ENCODE measurements at places on chromosomes 7 and 10.
A peak's percentile ranks its signal among the peaks of the same experiment; 100 is the strongest.

GRCh38 chr10:120174491-120174890, 282.0 kb downstream of the SEC23IP start:
- DNase-seq: no peak

DNA sequence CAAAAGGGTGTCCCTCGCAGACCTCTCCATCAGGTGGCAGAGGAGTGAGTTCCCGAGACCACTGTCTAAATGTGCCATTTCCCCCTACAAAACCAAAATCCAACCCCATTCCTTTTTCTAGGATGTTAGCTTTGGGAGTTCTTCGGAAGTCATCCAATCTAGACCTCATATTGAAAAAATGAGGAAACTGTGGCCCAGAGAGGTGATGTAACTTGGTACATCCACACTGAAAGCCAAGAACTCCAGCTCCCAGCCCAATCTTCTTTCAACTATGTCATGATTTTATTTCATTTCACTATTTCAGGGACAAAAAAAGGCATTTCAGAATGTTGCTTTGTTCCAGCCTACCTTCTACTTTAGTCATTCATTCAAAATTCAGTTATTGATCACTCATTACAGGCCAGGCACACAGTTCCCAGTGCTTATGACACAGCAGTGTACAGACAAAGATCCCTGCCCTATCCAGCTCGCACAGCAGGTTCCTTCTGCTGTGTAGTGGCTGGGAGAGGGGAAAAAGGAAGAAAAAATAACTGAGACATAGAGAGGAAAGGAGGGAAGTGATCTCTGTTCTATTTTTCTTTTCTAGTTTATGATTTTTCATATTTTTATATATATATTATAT, 35.8 kb downstream of the SCRN1 start:
- no peak for DNase-seq

DNA sequence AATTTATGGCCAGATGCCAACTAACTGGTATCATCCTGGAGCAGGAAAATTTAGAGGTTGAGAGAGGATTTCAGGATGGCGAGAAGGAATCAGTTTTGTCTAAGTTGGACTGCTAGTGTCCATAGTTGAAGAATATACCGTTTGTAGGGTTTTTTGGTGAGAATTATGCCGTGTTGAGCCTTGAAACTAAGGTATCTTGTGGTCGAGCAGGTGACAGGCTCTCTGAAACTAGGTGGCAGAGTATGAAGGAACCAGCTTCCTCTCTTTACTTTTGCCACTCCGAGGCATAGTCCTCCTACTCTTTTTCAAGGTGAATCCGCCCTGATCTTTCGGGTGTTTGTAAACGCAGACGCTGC, 9.7 kb downstream of the MDFIC start:
- peak; percentile 11 for DNase-seq

GRCh38 chr10:124242365-124242764, 149.0 kb upstream of the CHST15 start:
- no peak for DNase-seq

DNA sequence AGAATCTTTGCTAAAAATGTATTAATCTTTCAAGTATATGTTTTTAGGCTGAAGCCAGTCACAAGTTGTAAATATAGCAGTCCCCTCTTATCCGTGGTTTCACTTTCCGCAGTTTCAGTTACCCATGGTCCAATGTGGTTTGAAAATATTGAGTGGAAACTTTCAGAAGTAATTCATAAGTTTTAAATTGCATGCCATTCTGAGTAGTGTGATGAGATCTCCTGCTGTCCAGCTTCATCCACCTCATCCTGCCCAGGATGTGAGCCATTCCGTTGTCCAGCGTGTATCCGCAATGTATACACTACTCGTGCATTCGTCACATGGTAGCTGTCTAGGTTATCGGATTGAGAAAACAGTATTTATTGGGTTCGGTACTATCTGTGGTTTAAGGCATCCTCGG, 12.2 kb downstream of the PDCD4 start:
- DNase-seq: no peak

DNA sequence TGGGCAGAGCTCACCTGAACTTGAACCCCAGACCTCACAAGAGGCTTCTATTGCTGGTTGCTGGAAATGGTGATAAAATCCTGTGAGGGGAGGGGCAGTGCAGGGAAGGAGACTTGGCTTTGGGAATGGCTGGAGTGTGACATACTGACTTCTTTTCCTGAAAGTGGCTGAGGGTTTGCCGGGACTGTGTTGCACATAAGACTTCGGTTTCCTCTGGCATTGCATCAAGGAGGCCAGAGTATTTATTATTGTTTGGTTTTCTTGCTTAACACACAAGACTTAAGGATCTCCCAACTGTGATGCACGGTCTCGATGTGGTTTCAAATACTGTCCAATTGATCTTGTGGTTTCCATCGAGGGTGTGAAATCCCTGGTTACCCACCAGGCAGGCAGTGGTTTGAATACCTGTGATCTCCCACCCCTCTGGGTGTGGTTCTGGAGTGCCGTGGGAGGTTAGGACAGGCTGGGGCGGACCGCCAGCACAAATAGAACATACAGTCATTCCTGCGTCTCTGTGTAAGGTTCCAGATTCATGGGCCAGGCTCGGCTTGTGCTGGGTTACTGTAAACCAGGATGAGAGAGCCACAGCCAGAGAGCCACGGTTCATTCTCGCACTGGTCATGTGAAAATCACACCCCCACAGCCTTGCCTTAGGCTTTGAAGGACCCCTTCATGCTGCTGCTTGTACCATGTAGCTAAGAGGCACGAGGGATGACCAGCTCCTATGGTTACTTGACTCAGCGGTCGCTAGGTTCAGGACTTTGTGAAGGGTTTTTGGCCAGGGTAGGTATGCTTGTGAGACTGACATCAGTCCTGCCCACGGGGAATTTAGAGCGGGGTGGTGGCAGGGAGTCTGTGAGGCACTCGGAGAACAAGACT, 39.2 kb downstream of the WBP1L start:
- DNase-seq: no peak

DNA sequence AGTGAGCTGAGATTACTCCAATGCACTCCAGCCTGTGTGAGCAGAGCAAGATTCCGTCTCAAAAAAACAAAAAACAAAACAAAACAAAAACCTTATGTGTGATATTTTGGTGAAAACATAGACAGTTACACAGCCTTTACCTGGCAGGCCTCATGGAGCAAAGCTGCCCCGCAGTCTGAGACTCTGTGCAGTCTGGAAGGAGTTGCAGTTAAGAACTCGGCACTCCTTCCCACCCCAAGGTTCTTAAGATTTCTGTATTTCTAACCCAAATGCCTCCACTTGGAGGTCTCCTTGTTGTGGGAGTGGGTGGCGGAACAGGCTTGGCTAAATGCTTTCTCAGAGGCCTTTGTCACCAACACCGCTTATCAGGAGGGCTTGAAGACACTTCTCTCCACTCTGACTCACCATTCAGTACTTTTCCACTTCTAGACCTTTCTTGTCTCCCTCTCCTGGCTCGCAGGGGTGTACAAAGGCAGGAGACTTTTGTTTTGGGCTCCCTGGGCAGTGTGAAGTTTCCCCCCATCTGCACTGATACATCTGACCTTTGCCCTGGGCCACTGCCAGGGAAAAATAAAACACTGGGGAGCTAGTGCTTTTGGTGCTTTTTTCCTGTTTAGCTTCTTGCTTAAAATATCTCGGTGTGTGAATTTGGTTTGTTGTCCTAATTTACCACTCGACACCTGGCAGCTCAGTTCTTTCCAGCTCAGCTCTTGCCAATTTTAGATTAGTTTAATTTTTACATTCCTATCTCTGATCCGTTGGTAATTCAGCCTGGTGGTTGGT, 51.3 kb upstream of the MAGI2 start:
- DNase-seq: no peak

DNA sequence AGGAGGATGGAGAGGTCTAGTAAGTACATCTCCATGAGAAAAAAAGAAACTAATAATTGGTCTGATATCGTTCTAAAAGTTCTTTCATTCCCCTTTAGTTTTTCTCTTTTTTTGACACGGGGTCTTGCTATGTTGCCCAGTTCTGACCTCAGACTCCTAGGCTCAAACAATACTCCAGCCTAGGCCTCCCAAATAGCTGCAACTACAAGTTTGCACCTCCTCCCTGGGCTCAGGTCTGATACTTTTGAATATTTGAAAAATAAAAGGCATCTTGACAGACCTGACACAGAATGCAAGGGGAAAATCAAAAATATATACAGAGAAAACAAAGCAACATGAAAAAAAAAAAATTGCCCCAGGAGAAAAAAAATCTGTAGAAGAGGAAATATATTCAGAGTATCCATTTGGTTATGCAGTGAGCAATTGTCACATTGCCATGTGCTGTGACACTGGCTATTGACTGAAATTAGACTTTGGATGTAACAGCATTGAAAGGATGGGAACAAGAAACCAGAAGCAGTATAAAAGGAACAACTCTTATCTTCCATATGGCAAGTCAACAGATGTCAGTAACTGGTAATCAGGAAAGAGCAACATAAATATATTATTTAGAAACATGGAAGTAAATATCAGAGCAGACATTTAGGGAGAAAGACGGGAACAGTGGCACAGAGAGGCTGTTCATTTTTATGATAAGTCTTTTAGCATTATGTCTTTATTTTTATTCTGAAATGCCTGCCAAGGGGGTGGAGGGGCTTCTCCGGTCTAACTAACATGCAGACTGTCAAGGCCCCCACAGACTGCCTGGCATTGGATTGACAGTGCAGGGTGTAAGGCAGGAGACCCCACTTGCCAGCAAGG, 408.4 kb downstream of the PARD3 start:
- no peak for DNase-seq

GRCh38 chr7:36304099-36304425, 85.6 kb upstream of the ANLN start:
- DNase-seq: no peak

DNA sequence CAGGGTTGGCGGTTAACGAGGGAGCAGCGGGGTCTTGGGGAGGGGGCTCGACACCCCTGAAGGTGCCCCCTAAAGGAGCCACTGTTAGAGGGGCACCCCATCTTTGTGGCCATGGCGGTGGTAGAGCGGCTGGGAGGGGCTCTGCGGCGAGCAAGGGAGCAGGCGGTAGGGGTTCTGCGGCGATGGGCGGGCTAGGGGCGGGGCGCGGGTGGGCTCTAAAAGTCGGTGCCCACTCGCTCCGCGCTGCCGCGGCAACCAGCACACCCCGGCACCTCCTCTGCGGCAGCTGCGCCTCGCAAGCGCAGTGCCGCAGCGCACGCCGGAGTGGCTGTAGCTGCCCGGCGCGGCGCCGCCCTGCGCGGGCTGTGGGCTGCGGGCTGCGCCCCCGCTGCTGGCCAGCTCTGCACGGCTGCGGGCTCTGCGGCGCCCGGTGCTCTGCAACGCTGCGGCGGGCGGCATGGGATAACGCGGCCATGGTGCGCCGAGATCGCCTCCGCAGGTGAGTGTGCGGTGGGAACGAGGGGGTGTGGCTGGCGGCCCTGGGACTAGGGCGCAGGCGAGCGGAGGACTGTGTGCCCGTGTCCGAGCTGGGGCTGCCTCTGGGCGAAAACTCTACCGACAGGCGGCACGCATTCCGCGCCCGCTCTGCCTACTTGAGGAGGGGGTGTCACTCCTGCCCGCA, at the start of gene MEST:
Gene MEST, plus strand, starts transcription at position 245 of the 682 bp plus-strand sequence. Its CDS starts 229 bp downstream, at position 474.
- DNase-seq: no peak

GRCh38 chr10:60162631-60163030, 227.0 kb downstream of the ANK3 start:
- DNase-seq: no peak

GRCh38 chr10:34826857-34827766, 12.0 kb upstream of the PARD3 start:
- DNase-seq: no peak

- no peak for DNase-seq
Measured at GRCh38 chr10:60986791-60987190, 42.8 kb upstream of the RHOBTB1 start.

DNA sequence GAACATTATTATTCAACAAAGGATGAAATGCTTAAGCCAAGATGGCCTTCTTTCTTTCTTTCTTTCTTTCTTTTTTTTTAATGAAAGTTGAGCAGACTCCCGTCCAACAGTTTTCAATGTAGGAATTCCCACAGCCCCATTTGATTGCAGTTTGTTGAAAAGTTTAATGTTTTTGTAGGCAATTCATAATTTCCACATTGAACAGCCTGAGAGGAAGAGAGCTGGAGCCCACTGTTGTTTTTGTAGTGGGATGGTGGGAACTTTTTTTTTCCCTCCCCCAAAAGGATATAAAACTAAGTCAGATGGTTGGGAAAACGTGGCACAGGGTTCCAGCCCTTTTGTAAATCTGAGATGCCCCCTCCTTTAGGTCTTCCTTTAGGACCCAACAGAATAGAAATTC, 86.6 kb downstream of the TCF7L2 start:
- DNase-seq: no peak

- DNase-seq: no peak
Measured at GRCh38 chr7:15397922-15398760, 163.7 kb downstream of the AGMO start.

GRCh38 chr10:31803606-31804351, 124.9 kb downstream of the ARHGAP12 start:
- no peak for DNase-seq

- DNase-seq: no peak
Measured at GRCh38 chr7:70744492-70744891, 387.5 kb upstream of the GALNT17 start.
